ENCODE measurements at places on chromosomes 3 and 15.

DNA sequence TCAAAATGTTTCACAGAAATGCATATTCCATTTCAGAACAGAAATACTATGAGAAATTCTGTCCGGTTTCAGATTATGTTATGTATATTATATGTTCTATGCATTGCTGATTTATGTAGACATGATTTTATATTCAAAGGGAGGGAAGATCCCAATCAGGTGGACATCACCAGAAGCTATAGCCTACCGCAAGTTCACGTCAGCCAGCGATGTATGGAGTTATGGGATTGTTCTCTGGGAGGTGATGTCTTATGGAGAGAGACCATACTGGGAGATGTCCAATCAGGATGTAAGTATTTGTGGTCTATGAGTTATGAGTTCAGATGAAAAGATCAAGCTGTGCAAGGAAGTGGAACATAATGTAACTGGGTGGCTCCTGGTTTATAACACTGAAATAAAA, 341.7 kb downstream of the EPHA3 start:
- ATAC-seq: no peak

DNA sequence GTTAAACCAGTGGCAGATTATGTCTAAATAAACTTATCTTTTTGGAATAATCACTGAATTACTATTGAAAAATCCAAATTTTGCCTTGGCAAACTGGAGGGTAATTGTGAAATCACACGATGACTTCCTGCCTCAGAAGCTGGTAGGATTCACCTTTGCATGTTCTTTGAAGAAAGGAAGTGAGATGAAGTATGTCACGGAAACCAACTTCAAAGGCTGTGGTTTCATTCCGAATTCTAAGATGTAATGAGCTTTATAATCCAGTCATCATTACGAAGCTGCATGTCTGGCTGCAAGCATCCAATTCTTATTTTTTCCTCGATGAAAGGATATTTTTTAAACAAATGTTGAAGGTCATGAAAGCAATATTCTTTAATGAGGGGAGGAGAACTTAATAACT, 15.0 kb upstream of the ZBED2 start:
- no peak for ATAC-seq

DNA sequence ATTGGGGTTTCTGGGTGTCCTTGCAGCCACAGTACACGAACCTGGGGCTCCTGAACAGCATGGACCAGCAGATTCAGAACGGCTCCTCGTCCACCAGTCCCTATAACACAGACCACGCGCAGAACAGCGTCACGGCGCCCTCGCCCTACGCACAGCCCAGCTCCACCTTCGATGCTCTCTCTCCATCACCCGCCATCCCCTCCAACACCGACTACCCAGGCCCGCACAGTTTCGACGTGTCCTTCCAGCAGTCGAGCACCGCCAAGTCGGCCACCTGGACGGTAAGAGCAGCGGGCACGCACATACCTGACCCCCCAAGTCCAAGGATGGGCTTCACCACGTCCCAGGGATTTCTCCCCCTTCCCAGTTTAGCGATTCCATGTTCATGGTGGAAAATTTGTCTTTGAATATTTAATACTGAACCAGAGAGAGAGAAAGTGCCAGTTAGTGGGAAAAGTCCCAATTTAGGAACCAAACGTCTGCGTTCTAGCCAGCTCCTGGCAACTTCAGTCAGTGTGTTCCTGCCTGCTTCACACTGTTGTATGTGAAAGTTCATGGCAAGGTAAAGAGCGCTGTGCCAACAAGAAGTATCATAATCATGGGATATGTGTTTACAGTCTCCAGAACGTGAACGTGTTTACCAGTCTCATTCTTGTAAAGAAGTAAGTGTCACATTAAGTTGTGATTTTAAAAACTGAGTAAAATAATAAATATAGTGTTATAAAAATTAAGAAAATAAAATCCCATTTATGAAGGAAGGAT, 177.2 kb downstream of the TP63 start:
- ATAC-seq: no peak

- no peak for ATAC-seq
These were observed 33.8 kb upstream of the XIRP1 start for GRCh38 chr3:39226106-39226741.

DNA sequence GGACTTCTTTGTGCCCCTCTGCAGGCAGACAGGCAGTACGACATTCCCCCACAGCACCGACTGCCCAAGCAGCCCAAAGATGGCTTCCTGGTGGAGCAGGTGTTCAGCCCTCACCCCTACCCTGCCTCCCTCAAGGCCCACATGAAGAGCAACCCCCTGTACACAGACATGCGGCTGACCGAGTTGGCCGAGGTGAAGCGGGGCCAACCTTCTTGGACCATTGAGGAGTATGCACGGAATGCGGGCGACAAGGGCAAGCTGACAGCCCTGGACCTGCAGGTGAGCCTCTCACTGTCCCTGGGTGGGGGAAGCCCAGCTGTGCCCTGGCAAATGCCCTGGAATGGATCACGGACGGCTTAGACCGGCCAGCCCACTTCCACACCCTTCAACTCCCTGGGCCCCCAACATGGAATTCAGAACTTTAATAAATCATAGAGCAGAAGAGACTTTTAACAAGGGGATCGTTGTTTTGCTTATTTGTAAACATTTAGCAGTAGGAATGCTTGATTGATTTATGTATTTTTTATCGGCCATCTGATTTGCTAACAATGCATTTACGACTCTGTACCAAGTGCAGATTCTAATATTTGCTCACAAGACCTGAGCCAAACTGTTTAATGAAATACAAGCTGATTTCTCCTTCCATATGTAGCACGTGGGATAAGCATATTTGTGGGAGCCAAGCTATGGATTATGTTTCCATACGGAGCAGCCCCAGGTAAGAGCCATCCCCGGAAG, 31.1 kb downstream of the MINAR1 start:
- no peak for ATAC-seq

GRCh38 chr3:149895769-149896168, 74.9 kb downstream of the PFN2 start:
- ATAC-seq: peak; percentile 50

DNA sequence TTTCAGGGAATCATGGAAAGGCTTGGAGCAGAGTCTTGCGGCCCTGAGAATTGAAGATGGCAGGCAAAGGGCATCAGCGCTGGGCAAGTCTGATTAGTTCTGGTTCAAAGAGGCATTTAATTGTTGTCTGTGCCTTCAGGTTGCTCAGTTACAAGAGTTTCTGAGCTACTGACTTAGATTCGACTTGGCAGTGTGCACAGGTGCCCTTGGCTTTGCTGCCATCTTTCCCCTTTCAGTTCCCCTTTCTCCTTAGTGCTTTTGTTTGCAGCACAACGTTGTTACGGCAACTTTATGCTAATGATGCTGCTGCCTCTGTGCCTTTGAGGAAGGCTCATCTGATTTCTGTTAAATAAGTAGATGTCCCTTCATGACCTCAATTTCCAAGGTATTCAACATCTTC, 12.5 kb downstream of the P2RY14 start:
- no peak for ATAC-seq

GRCh38 chr3:142542054-142542453, 36.5 kb downstream of the ATR start:
- ATAC-seq: no peak

GRCh38 chr15:26864664-26865191, 2.1 kb upstream of the GABRA5 start:
- ATAC-seq: peak; percentile 58

DNA sequence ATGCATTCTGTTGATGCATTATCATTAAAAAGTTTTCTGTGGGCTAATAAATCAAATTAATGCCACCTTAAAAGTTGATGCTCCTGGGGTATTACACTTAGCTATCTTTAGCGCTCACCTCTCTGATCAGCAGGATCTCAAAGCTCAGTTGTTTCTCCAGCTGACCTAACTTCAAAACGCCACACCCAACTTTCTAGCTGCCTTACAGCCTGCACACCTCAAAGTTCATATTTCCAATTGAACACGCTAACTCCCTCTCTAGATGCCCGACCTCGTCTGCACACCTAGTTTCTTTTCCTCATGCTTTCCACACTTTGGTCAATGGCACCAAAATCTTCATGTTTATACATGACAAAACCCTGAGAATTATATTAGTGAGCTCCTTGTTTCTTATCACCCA, 98.2 kb upstream of the AGTR1 start:
- no peak for ATAC-seq

DNA sequence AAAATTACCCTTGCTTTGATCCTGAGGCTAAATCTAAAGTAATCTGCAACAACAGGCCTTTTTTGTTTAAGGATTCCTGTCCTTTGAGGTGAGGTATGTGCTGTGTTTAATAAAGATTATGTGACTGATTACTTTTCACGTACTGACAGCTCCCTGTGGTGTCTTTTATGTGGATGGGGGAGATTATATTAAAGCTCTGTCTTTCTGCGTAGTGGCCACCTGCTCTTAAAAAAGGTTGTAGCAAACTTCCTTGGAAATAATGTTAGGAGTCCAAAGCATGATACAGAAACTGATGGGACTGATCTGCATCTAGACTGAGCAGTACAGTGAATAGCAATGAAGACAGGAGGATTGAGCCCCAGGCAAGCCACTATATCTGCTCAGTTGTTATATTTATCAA, 453.0 kb upstream of the GOLIM4 start:
- ATAC-seq: no peak

GRCh38 chr3:9550999-9551398, 2.6 kb downstream of the LHFPL4 start:
- no peak for ATAC-seq

- no peak for ATAC-seq
These were observed 323.3 kb upstream of the C2CD4B start for GRCh38 chr15:62488387-62488786.

DNA sequence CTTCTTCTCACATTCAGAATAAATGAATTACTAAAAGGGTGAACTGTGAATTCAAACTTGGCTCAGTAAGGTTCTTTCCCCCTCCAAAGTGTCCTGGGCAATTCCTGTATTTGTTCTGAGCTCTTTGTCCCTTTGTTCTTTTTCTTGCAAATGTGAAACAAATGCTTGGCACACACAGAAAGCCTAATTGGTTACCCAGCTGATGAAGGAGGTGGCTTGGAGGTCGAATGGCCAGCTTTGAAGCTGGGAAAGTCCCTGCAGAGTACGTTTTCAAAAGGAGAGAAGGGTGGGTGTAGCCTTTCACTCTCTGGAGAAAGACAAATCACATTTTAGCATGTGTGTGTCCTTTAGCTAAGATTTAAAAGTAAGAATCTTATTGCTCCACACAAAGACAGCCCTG, 154.4 kb downstream of the PEX5L start:
- peak; percentile 84 for ATAC-seq

GRCh38 chr3:181425074-181425473, 286.7 kb upstream of the SOX2 start:
- no peak for ATAC-seq

- no peak for ATAC-seq
These were observed 2.4 kb downstream of the LMCD1 start for GRCh38 chr3:8503871-8504610.

GRCh38 chr3:120092474-120092873, 1.8 kb downstream of the GSK3B start:
- ATAC-seq: no peak
